Renal cortex interstitium (tissue), 15 donors: ENCODE measurements at places on chromosomes 5 and 9.

- DNase-seq = no peak
These were observed 229.1 kb downstream of the ESM1 start for GRCh38 chr5:54756301-54756700.

DNA sequence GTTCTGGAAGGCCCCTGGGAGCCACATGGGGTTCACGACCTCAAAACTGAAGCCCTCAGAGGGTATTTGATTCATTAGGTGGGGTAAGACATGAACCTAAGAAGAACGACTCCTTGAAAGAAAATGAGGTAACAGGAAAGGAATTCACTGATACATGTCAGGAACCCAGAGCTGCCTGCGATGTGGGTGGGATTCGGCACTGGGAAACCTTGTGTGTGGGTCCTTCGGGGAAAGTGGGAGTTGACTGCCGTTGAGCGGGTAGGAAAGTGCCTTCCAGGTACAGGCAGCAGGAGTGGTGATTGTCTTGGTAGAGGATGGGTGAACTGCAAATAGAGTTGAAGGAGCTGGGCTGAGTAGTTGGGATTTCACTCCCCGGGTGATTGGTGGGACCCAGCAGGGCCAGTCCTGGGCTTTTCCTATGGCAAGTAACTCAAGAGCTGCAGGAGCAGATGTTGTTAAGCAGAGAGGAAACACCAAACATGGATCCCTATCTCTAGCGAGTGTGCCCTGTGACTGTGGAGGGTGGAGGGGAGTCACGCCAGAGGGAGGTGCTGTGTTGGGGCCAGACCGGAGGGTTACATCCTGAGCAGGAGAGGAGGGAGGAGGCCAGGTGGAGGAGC is 30.8 kb downstream of the ANKRD33B start:
- no peak for DNase-seq

GRCh38 chr5:10866913-10867312 is 105.9 kb upstream of the DAP start:
- DNase-seq = no peak

- DNase-seq = no peak
These were observed 9.6 kb upstream of the NME5 start for GRCh38 chr5:138148811-138149210.

DNA sequence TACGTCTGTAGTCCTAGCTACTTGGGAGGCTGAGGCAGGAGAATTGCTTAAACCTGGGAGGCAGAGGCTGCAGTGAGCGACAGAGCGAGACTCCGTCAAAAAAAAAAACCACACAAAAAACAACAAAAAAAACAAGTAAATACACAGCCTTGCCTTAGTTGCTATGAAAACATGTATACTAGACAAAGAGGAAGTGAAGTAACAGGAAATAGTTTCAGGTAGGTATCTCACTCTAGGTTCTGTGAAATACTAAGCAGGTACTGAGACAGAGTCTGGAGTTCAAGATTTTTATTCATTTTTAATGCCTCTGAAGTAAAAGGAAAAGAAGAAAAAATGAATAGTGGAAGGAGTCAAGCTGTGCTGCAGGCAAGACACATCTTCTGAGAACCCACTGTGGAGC is 687.9 kb upstream of the RGMB start:
- DNase-seq = no peak

DNA sequence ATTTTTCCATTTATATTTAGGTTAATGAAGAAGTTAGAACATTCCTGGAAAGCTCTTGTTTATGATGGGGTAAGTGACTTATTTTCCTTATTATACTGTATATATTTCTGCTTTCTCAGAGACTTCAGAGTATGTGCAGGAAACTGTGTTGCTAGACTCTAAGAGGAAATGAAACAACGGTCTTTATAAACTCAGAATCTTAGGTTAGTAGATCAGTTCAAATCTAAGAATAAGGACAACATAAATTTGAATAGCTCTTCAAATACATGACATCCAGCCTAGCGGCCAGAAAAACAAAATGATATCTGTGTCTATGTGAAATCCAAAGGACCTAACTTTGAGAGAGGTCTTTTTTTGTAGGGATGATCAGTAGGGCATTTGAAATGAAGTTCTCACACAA is 94.3 kb downstream of the PRKACG start:
- DNase-seq = no peak

GRCh38 chr9:34990908-34991606 is 1.5 kb downstream of the DNAJB5 start:
- no peak for DNase-seq

- DNase-seq = no peak
These were observed 1383.0 kb upstream of the C9orf72 start for GRCh38 chr9:28956116-28956880.

DNA sequence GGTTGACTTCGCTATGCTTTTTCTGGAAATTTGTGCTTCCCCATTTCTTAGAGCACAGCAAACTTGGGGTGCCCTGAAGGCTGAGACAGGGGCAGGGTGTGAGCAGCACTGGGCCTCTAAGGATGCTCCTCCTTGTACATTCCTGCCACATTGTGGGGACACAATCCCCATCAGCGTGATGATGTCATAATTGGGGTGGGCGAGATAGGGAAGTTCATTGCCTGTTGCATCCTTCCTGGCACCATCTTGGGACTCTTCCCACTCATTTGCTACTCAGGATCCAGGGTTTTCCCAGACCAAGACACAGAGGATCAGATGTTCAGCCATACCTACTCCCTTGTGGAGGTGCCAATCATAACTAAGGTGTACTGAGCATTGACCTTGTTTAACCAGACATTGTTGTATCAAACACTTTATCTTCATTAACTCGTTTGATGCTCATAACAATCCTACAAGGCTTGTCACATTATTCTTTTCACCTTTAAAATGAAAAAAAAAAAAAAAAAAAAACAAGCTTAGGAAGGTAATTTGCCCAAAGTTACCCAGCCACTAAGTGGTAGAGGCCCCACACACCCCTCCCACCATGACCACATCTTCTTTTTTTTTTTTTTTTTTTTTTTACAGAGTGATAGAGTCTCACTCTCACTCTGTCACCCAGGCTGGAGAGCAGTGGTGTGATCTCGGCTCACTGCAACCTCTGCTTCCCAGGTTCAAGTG is 87.6 kb downstream of the UGCG start:
- DNase-seq = no peak
